ENCODE measurements at places on chromosomes 1 and 21.

DNA sequence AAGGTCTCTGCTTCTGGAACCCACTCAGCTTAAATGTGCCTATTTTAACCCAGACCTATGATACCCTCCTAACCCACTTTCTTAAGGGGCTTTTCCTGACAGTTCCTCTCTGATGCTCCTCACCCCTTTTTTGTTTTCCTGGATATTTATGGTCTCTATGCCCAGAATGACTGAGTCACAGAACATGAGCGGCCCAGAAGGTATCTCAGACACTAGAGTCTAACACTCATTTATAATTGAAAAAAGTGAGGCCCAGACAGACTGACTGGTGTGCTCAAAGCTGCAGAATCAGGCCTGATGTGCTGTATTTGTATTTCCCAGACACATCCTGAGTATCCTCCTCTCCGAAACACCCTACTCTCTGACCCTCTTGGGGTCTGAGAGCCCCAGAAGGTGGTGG lies 44.0 kb downstream of the LRRC71 start:
- DNase-seq = no peak

DNA sequence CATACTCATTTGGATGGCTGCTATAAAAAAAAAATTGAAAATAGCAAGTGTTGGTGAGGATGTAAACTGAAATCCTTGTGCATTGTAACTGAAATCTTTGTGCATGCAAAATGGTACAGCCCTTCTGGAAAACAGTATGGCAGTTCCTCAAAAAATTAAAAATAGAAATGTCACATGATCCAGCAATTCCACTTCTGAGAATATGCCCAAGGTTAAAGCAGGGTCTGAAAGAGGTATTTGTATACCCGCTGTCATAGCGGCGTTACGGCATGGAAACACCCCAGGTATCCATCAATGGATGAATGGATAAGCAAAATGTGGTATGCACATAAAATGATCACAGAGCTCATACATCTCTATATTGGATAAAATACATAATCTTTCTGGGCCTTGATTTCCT lies 116.7 kb downstream of the RUSC1 start:
- no peak for DNase-seq

- no peak for DNase-seq
Observed at GRCh38 chr1:181064011-181064623, 24.4 kb upstream of the IER5 start.

- DNase-seq = no peak
Observed at GRCh38 chr1:204285436-204286305, 71.9 kb upstream of the GOLT1A start.

- no peak for DNase-seq
Observed at GRCh38 chr1:230173187-230173975, 106.3 kb downstream of the GALNT2 start.

GRCh38 chr21:35984654-35985361 lies 75.5 kb downstream of the SETD4 start:
- DNase-seq = no peak

GRCh38 chr21:44019568-44019958 lies 7.5 kb downstream of the TRAPPC10 start:
- DNase-seq = no peak

DNA sequence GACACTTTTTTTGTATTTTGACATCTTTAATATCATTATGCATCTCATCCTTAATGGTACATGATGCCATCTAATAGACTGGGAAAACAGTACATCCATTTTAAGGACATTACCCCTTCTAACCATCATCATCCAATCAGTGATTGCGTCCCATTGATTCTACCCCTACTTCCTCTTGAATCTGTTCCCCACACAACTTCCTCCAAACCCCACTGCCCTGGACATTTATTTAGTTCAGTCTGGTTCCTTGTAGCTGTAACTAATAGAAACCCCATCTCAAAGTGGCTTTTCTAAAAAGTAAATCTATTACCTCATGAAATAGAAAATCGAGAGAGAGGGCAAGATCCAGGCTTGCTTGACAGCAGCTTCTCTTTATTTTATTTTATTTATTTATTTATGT lies 2.1 kb upstream of the ITLN1 start:
- DNase-seq = no peak

DNA sequence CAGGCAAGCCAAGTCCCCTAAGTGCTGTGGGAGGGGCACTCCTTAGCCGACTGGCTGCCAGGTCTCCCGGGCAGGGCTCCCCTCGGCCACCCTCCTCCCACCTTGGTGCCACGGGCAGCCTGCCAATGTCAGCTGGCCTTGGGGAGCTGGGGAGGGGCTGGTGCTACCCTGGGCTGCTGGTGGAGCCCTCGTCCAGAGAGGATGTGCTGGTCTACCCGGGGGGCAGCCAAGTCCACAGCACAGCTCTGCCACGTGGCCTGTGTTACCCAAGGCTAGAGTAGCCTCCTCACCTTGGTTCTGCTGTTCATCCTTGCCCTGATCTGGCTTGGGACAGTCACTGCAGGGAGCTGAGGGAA lies 42.9 kb downstream of the CRYAA start:
- DNase-seq = no peak

DNA sequence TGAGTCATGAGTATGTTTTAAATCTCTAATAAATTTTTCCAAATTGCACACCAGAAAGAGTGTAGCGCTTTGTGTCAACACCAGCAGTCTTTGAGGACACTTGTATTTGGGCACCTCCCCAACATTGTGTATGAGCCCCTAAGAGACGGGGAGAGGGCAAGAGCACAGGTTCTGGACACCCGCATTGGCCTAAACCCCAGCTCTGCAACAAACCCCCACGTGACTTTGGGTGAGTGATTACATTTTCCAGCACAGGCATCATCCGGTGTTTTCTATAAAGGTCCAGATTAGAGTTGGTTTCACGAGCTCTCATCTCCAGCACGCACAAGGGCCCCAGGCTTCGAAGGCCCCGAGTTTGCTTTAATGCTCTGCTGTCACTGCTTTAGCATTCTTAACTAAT lies 66.3 kb upstream of the SLC45A1 start:
- DNase-seq = no peak

DNA sequence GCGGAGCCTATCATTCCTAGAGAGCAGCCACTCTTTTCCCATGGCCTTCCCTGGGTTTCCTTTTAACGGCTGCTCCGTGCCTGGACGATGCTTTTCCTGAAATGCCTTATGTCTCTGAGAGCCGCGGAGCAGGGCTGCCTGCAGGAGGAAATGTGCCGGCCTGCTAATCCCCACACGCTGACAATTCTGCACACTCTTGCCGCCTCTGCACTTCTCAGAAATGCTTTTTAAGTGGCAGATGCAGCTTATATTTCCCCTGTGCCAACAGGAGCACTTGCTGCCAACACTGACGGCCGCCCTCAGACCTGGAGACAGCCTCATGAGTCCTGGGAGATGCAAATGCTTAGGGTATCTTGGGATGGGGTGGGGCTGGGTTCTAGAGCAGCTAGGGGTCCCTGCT lies 253.2 kb downstream of the GRIK3 start:
- DNase-seq = no peak

DNA sequence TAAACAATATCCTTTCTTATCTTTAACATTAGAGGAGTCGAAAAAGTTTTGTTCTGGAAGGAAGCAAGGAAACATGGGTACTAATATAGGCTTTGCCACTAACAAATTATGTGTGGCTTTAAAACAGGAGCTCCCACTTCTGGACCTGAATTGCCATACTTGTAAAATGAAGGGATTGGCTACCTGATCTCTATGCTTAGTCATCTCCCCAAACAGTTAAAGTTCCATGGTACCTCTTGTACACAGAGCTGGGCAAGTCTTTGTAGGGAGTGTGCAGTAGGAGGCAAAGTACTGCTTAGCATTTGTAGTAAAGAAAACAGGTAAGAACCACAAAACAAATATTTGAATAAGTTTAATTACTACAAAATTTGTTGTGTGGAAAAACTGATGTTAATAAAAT lies 81.3 kb downstream of the MAST2 start:
- no peak for DNase-seq

DNA sequence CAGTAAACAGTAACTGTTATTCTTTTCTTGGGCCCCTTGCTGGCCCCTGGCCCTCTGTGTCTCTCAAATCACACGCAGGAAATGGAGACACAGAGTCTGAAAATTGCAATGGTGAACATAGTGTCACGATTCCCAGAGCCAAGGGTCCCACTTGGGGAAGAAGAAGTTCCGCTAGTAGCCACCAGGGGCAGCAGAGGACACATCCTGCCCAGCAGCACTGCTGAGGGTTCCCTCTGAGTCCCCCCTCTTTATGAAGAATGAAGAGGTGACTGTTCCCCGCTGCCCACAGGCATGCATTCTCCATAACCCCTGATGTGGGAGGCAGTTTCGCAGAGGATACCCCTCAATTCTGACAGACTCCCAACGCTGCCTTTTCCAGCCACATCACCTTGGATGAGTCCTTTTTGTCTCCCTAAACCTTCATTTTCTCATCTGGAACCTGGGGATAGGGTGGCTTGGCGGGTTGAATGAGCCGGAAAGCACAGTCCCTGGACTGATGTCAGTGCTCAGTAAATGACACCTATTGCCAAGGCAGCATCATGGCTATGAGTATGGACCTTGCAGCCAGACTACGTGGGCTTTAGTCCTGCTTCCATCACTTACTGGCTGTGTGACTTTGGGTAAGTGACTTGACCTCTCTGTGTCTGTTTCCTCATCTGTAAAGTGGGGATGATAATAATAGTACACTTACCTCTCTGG lies 238.0 kb upstream of the TMEM51 start:
- DNase-seq = peak; percentile 6

- no peak for DNase-seq
Observed at GRCh38 chr21:26098772-26099397, 71.7 kb downstream of the APP start.

DNA sequence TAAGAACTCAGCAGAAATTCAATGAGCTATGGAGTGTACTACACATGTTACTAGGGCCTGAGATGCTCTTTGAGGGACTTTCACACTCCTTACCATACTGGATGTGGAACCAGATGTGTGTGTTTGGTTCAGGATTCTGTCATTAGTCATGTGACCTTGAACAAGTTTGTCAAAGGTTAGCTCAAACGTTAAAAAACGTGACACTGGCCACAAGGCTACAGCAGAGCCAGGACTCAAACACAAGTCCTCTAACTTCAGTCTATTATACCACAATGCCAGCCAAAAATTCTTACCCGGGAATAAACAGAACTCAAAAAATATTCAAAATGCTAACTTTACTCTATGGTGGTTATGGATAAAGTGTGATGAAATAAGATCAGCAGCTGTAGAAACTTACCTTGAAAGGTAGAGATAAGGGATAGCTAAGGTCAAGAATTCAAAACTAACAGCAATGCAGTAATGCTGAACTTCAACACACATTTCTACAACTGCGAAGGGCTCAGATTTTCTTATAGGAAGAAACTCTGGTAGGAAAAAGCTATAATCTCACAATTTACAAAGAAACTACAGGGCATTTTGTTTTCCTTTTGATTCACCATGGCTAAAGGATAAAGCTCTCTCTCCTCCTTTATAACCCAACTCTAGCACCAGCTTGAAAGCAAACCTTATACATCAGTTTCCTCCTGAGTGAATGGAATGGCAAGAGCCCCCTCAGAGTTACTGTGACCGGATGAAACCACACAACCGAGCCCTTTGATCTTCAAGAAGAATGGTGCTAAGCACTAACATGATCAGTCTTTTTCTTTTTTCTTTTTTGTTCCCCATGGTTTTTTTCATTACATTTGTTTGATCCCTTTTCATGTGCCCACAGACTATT lies 233.9 kb downstream of the SLC45A1 start:
- DNase-seq = no peak

- no peak for DNase-seq
Observed at GRCh38 chr1:218339267-218339831, 5.8 kb upstream of the TGFB2 start.

- no peak for DNase-seq
Observed at GRCh38 chr1:185038813-185039376, 6.5 kb upstream of the RNF2 start.

DNA sequence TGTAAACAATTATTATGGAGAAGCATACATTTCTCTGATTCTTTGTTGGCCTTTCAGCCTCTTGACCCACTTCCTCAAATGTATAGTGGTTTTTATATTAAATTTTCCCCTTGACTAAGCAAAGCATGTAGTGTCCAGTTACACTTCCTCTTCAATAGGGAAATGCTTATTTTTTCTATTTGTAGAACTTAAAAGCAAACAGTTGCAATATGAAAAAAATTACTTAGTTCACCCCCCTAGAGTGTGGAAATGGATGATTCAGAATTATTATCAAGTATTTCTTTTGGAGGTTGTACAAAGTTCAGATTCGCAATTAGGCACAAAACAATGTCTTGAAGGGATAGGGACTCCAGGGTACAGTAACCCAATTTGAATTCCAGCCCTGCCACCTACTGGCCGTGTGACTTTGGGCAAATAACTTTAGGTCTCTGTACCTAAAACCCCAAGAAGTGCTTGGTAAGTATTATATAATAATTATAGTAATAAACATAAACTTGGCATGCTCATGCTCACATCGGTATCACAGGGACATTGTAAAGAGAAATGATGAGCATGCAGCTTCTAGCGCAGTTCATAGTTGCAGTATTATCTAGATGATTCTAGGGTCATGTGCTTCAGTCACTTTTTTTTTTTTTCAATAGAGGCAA lies 28.6 kb upstream of the IFNGR2 start:
- peak; percentile 35 for DNase-seq

- DNase-seq = no peak
Observed at GRCh38 chr1:11473491-11474034, 5.4 kb upstream of the DISP3 start.

DNA sequence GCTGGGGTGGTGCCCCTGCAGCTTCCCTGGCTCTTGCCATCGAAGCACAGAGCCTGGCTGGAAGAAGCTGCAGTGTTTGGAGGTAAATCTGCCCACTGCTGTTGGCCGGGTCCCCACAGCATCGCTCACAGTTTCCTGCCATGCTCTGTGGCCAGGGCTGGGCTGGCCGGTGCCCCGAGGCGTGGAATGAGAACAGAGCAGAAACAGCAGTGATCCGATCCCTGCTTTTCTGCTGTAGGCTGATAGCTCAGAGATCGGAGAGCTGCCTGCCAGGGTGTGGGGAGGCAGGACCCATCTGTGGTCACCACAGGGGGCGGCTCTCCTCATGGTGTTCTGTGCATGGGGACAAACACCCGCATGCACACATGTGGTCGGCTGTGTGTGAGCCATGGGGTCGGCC lies 11.5 kb downstream of the SLC45A1 start:
- no peak for DNase-seq

DNA sequence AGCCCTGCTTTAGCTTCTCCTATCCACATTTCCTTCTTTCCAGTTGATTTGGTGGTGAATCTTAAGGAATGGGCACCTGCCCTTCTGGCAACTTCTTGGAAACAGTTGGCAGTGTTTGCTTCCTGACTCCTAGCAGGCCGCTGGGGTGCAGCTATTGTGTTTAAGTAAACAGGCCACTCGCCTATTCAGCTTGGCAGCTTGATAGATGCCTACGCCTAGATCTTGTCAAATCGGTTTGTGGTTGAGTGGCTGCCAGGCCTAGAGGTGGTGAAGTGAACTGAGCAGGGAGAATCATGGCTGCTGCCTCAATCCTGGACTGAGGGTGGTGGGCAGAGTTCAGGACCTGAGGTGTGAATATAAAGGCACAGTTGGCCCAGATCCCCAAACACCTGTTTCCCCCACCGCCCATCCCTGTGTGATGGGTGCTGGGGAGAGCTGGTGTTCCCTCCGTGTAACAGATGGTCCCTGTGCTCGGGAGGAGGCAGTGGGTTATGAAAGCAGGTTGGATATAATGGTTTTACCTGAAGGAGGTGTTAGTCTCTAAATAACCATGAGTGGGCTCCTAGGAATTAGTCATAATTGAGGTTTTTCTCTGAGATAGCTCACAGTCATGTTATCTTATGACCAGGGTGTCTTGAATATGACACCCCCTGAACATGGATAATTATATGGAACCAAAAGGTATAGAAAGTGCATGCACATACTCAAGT lies 940 bp upstream of the PLA2G2C start:
- no peak for DNase-seq

Measured in stimulated activated CD8-positive, alpha-beta memory T cell treated with anti-CD3 and anti-CD28 coated beads, Interleukin-2, amount 100 ng/mL, for 1 hour (primary cell).